Umbilical cord (tissue), 2 donors: ENCODE measurements at places on chromosomes 2 and 18. TPM values are rescaled to one million over a fixed set of nuclear protein-coding genes. Genes with fewer than 3 reads are reported as not detected.

Gene DPP10
- 34.2 TPM for total RNA-seq

Gene GPAT2
- total RNA-seq, result 2.6 TPM

Gene EIF2B4
- total RNA-seq, result 10.1 TPM

Gene MRPL19
- total RNA-seq, result 43.8 TPM

Gene DLGAP1
- total RNA-seq, result 20.7 TPM

Gene SKOR2
- 0.48 TPM for total RNA-seq

Gene GPR39
- 7.7 TPM for total RNA-seq

Gene TTC39C
- total RNA-seq, result 25.5 TPM

- DNase-seq, result no peak
Observed at GRCh38 chr2:105391058-105391627, 7.7 kb downstream of the FHL2 start.

GRCh38 chr2:3712424-3712823, 9.0 kb downstream of the DCDC2C start:
- DNase-seq, result peak; percentile 46

GRCh38 chr2:172843902-172844715, 108.5 kb downstream of the RAPGEF4 start:
- no peak for DNase-seq

GRCh38 chr2:223459328-223459939, 142.7 kb downstream of the SCG2 start:
- DNase-seq, result no peak

GRCh38 chr2:214127170-214127569, 283.7 kb upstream of the VWC2L start:
- no peak for DNase-seq

- no peak for DNase-seq
Observed at GRCh38 chr2:215833531-215834162, 179.7 kb downstream of the MREG start.

- no peak for DNase-seq
Observed at GRCh38 chr2:68916226-68916625, 36.5 kb downstream of the GKN2 start.

GRCh38 chr2:21097331-21097730, 26.4 kb upstream of the TDRD15 start:
- no peak for DNase-seq

- DNase-seq, result no peak
Observed at GRCh38 chr18:26121476-26121875, 12.2 kb upstream of the PSMA8 start.

DNA sequence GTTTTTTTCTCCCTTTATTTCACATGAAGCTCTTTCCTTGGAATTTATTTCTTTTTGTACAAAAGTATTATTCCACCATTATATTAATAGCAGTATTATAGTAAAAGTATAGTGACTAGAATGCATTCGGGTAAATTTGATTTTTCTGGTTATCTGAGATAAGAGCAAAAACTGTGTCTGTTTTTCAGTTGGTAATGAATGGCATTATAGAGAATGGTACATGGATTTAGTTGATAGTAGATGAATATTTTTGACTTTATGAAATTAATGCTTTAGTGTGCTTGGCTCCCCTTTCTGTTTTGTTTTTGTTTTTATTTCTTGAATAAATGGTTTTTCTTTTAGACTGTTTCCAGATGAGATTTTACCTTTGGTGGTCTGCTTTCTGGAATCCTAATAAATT, 71.8 kb downstream of the MTA3 start:
- DNase-seq, result no peak

DNA sequence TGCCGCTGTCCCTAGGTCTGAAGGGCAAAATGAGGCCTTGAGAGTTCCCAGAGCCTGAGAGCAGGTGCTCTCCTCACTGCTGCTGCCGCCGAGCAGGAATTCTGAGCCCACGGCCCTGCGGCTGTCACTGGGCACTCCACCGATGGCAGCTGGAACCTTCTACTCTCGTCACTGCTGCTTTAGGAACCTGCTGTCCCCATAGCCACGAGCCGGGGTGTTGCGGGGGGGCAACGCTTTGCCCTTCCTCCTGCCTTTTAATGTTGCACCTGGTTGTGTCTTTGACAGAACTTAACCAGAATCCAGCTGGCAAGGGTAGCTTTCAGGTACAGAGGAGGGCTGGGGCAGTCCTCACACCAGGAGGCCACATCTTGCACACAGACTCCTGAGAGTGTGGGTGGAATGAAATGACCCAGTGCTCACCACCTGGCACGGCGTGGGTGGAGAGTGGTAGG, 32.3 kb downstream of the NCK2 start:
- no peak for DNase-seq

- DNase-seq, result no peak
Observed at GRCh38 chr18:37248281-37248680, 317.3 kb downstream of the CELF4 start.

DNA sequence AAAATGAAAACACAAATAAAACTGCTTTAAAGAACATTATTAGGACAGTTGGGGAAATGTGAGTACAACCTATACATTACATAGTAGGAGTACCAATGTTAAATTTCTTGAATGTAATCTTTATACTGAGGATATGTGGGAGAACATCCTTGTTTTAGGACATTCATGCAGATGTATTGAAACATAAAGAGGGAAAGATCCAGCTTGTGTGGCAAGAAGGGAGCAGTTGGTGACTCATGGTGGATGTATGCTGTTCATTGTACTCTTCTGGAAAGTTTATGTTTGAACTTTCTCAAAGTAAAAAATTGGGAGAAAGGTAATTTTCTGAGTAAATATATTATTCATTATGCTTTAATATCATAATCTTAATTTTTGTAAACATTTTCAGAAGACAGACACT, 132.1 kb upstream of the DLGAP1 start:
- DNase-seq, result peak; percentile 2

DNA sequence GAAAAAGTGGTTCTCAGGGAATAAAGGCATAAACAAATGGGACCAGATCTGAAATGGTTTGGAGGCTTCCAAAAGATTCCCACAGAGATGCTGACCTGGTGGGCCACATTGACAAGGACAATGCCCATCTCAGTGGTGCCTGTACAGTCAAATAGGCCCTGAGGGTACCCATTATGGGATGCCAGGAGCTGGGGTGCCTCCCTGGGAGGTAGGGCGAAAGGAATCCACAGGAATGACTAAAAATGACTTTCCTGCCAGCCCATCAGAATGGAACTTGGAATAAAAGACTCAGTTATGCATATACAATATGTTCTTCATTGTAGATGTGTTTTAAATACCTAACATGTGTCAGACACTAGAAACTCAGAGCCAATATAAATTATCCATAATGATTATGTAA, 248.5 kb downstream of the RNF144A start:
- DNase-seq, result no peak

DNA sequence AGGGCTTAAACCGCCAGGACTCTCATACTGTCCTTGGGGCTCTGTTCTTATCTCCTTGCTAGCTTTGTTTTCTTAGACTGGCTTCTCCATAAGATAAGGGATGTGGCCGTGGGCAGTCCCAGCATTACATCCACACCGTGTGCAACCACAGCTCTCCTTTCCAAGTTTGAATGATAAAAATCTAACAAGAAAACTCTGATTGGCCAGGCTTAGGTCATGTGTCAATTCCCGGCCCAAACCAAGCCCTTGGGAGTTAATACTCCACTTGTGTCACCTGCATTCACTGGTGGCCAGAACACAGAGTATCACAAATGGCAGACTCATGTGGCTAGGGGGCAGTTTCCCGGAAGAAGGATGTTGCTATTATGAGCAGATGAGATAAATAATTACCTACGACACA, 43.2 kb upstream of the KDM3A start:
- DNase-seq, result no peak

GRCh38 chr2:32910883-32911598, 35.7 kb upstream of the LTBP1 start:
- no peak for DNase-seq

- DNase-seq, result no peak
Observed at GRCh38 chr2:124753842-124754241, 728.8 kb downstream of the CNTNAP5 start.

GRCh38 chr2:45176390-45176789, 167.1 kb upstream of the SIX2 start:
- DNase-seq, result no peak

- DNase-seq, result no peak
Observed at GRCh38 chr18:10316778-10317177, 137.7 kb upstream of the APCDD1 start.

GRCh38 chr2:3332133-3332532, 45.5 kb downstream of the EIPR1 start:
- no peak for DNase-seq

DNA sequence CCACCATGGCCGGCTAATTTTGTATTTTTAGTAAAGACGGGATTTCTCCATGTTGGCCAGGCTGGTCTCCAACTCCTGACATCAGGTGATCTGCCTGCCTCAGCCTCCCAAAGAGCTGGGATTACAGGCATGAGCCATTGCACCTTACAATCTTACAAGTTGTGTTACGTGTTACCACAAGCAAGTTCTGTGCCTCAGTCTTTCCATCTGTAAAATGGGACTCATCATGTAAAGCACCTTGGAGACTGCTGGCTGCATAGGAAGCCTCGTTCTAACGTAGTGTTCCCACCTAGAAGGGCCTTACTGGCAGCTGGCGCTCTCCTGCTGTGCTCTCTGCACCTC, 10.0 kb downstream of the DNAJB2 start:
- no peak for DNase-seq

- no peak for DNase-seq
Observed at GRCh38 chr2:1892529-1893250, 148.4 kb upstream of the PXDN start.

DNA sequence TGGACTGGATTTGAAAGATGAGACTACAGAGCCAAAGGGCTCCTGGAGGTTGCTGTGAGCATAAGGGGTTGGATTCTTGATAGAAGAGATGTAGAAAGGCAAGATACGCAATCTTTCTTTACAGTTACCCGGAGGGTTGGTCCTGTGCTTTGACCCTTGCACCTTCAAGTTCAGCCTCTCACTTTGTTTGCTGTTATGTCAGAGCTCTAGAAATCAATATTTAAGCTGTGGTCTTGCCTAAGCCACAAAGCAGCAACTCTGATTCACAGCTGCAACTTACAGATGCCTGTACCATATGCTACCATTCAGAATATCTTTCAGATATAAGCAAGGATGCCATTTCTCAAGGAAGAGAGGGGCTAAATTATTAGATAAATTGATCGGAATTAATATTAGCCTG, 943.1 kb upstream of the LRRTM1 start:
- DNase-seq, result no peak

DNA sequence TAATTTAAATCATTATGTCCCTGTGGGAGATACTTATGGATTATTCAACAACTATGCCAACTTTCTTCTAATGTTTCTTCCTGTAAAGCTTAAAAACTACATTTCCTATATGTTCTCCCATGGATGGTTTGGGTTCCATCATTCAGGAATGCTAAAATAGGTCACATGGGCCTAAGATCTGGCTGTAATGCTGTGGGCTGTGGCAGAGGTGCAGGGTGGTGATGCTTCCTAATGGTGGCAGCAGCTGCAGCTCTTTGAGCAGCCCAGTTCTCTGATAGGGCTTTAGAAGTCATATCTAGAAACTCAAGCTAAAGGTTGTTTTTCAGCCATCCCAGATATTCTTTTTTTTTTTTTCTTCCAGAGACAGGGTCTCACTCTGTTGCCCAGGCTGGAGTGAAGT, 266.1 kb downstream of the ZNF385B start:
- no peak for DNase-seq

- no peak for DNase-seq
Observed at GRCh38 chr2:57534358-57534757, 512.2 kb upstream of the VRK2 start.

DNA sequence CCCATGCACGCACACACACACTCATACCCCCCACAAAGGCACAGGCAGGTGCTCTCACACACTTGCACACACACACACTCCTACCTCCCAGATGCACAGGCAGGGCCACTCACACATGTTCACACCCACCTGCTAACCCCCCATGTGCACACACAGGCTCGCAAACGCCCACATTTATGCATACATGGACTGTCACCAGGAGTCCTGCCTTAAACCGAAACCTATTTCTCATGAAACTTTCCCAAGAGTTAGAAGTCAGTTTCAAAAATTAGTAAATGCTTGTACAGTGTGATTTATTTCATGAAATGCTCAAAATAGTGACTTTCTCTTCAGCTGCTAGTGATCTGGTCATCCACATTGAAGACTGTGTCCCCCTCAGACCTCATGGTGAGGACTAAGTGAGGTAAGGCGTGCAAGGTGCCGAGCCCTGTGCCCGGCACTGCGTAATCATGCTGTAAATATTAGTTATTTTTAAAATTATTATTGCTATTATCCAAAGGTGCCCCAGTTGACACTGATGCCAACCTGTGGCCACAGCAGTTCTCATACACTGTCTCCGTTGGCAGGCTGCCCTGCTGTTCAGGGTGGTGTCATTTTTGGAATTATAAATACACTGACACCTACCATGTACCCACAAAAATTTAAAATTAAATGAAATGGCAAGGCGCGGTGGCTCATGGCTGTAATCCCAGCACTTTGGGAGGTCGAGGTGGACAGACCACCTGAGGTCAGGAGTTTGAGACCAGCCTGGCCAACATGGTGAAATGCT, 12.4 kb downstream of the CNNM4 start:
- no peak for DNase-seq

GRCh38 chr2:220178991-220179695, 551.7 kb downstream of the SLC4A3 start:
- DNase-seq, result peak; percentile 58

- DNase-seq, result no peak
Observed at GRCh38 chr18:46260879-46261143, 156.6 kb downstream of the HAUS1 start.

DNA sequence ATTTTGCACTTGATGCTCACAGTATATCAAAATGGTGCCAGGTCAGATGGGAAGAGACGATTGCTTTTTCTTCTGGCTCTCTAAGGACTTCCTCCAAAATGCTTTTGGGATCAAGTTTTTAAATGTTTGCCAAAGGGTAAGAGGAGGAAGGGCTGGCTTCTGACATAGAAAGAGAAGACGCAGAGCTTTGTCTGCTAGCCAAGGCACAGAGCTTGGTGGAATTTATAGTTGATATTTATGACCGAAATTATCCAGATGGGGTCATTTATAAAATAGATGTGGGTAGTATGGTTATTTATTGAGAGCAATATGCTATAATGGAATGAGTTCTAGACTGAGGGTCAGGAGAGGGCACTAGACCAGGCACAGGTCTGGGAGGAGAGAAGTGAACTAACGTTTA, 193.3 kb downstream of the FSHR start:
- peak; percentile 84 for DNase-seq

DNA sequence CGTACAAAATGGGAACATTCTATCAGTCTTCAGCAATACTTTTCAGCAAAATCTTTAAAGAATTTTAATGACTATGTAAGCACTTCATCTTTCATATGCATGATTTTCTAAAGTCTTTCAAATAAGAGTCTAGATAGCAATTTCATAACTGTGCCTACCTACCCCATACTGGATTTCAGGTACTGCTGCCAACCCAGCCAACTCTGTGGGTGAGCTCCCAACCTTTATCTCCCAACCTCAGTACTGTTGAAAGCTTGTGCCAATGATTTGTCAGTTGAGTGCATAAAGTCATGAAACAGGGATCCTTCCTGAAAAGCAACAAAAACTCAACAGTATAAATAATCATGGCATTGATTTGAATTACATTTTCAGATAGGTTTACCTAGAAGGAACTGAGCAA, 296.9 kb downstream of the PID1 start:
- DNase-seq, result no peak

GRCh38 chr18:68944330-68944729, 146.4 kb downstream of the CCDC102B start:
- DNase-seq, result no peak

- no peak for DNase-seq
Observed at GRCh38 chr18:78812067-78812466, 167.6 kb upstream of the SALL3 start.

GRCh38 chr2:45141883-45142866, 132.9 kb upstream of the SIX2 start:
- no peak for DNase-seq
